ENCODE measurements at places on chromosomes 7 and 10.

GRCh38 chr10:34723750-34724149 lies 91.3 kb downstream of the PARD3 start:
- DNase-seq = peak; percentile 82

DNA sequence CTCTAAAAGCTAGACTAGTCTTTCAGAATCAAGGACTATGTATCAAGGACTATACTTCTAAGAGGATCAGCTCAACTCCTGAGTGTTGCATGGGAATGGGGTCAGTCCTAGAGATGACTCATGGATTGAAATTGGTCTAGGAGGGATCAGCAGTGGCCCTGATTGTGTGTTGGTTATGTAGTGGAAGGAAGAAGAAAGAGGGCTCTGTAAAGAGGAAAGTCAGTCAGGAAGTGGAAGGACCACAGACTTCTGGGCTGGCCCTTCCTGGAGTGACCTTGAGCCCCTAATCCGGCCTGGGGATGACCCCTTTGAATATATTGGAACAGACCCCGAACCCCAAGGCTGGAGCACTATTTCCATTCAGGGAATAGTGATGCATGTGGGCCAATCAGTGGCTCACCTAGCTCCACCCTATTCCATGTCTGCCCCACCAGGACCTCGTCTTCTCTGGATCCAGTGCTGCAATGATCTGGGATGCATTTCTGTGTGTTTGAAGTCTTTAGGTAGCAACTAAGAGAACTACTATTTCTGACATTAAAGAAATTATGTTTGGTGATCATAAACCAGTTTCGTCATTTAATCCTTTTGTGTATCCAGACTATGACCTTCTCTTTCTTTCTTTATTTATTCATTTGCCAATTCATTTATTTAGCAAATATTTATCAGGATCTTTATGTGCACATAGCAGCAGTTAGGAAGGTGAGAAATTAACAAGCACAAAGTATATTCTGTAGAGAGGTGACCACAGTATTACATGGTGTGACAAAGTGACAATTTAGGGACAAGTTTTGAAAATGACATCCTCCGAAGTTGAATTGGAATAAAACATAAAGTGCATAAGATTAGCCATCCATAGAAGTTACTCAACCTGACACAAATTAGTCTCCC lies 48.6 kb upstream of the KIF5B start:
- peak; percentile 15 for DNase-seq

DNA sequence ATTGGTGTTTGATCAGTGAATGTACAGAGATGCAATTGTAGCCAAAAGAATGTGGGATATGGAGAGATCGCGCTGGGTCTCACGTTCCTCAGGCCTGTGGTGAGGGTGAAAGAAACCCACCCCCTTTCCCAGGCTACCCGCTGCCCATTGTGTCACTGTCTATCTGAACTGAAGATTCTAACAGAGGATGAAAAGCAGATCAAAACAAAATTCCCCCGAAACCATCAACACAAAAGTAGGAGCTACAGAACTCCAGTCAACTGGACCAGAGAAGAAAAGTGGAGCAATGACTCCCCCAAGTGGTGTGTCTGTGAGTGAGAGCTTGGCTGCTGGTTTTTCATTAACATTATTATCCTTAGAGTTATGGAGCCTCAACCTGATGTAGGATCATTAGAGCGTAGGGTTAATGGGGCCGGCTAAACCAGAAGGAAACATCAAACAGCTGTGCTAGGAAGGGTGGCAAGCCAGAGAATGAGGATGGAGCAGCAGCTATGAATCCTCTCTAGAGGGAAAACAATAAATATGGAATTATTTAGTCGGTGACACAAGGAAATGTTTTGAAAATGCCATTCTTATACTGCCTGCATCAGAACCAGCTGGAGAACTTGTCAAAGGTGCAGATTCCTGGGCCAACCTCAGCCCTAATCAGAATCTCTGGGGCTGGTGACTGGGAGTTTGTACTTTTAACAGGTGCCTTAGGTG lies 38.3 kb downstream of the AKR1B1 start:
- peak; percentile 62 for DNase-seq

DNA sequence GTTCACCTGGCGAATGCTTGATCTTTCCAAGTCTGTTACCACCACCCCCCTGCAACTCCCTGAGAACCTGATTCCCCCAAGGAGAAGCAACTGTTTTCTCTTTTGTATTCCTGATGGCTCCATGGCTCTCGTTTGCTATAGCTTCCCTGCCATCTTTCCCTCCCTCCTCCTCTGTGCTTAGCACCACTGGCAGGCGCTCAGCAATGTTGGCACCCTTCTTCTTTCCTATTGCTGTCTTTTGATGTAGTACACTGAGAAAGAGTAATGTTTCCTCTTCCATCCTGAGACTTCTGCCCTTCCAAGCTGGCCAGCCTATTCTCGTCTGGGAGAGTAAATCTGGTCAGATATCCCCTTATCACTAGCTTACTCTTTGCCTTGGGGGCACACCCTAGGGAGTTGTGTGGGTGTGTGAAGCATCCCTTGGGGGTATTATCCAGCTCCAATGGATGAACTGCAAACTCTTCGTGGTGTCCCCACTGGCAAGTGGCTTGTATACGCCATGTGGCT lies 74.0 kb downstream of the BMPER start:
- DNase-seq = no peak

- peak; percentile 68 for DNase-seq
These were observed 31.6 kb upstream of the LEP start for GRCh38 chr7:128209229-128210035.

DNA sequence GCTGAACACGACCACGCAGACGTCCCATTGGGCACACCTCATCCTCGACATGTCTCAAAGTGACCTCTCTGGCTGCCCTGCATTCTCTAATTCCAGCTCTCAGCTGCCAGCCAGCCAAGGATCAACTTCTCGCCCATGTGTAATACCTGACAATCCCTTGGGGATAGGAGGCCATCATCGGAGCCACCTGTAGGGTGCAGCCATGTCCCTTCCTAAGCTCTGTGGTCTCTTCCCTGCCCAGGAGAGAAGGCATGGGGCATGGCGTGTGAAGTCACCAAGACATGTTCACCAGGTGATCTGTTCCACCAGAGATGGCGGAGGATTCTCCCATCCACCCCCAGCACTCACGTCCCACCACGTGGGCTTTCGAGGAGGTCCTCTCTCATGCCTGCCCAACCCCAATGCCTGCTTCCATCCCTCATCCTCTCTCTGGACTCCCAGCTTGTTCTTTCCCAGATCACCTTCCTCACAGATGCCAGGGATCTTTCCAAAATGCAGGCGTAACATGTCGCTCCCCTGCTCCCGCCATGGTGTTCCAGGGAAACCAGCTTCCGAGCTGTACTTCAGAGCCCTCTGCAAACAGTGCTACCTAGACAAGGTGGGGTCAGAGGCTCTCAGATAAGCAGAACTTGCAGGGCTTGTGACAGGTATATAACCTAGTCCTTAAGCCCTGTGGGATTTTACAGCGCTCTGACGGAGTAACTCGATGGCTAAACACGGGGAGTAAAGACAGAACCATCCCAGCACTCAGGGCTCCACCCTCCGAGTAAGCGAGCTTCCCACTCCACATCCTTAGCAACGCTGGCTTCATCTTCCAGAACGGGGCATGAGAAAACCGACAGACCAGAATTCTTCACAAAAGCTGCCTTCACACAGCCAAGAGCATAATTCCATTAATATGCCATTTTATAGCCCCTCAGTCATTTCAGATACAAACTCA lies 41.1 kb downstream of the BRI3 start:
- no peak for DNase-seq

Data from iris pigment epithelial cell (primary cell).